NCI-H1694 treated with DMSO at 0.1 percent for 48 hours (cell line): ENCODE measurements at places on chromosomes 7 and 10.

DNA sequence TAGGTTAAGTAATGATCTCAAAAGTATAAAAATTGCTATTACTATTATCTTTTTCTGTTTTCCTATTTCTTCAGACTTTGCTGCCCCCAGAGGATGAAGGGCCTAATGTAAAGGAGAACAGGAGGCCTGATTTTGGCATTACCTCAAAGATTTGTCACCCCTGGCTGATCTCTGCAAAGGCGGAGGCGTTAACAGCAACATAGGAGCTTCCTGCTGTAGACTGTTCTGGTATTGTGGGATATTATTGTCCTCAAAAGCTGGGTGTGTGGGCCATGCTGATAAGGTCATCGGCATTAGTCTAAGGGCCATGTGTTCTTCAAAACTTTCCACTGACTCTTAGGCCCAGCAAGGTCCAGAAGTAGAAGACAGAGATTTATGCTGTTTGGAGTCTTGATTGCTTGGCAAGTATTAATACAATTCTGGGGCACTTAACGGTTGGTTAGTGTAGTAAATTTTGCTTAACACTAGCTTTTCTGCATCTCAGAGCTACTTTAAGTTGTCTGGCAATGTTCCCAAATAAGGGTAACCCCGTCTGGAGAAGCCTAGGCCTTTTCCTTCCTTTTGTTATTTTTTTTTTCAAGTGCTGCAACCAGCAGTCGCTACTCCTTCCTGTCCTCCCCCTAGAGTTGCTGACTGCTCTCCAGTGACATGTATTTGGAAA lies 14.0 kb upstream of the ENTPD1 start:
- DNase-seq = no peak

DNA sequence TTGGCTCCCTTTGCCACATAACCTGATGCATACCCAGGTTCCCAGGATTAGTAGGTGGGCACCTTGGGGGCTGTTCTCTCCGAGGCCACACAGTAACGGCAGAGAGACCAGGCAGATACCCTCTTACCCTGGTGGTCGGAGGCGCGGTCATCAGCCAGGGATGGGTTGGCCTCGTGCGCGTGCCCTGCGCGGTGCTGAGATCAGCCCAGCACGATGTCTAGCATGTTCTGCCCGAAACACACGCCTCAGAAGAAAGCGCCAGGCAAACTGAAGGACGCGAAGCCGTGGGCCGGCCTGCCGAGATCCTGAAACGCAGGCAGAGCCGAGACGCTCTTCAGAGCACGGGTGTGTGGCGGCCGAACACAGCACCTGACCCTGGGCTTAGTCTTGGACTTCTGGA lies 34.7 kb upstream of the CFAP46 start:
- no peak for DNase-seq

- no peak for DNase-seq
Observed at GRCh38 chr7:48894574-48894973, 29.8 kb upstream of the CDC14C start.

DNA sequence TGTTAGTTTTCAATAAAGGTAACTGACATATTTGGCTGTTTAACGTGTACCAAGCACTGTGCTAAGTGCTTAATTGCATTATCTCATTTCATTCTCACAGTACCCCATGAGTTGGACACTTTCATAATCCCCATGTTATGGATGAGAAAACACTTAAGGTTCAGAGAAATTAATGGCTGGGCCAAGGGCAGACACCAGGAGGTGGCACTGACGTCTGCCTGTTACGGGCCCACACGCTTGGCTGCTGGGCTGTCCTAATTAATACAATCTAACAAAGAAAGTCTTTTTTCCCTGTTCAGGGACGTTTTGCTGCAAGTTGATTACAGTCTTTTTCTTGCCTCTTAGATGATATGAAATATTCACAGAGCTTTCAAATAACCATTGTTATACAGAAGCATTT lies 16.1 kb downstream of the DYDC2 start:
- DNase-seq = no peak

DNA sequence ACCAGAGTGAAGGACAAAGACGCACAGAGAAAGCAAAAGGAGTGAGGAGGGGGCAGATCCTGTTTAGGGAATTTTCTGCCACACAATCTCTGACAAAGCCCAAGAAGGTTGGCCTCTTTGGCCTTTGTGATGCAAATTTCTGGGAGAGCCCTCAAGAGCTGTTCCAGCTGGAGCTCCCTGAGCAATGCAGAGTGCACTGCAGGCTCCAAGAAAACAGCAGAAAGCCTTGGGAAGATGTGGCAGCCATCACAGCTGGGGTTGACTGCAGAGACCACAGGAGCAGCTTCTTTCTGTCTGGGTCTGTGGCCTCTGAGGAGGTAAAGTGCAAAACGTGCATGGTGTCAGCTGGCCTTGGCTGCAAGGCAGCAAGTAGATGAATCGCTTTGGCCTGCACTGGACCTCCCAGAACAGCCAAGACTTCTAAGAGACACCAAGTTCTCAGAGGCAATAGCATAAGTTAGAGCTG lies 200.2 kb downstream of the ELMO1 start:
- no peak for DNase-seq

DNA sequence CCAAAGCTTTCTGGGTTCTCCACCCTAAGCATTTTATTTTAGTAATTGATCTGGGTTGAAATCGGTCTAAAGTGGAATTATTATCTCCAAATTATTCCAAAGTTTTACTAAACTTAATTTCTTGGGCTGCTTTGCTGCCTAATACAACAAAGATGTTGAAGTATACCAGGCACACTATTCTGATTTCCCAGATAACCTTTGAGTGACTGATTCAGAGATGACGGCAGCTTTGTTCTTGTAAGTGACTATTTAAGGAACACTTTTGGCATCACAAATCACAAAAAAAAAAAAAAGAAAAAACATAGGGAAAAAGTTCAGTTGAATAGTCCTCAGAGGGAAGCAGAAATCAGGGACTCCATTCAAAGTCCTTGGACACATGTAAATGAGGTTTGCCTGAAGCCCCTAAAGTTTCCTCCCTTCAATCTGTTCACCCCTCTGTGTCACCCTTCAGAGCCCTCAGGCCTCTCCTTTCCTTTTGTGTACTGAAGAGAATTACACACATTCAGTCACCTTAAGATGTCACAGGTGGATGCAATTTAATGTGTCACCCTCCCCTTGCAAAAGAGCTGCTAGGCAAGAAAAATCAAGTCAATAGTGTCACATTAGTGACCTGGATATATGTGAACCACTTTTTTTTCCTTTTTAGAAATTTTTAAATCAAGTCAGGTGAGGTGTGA lies 81.5 kb downstream of the RTKN2 start:
- DNase-seq = no peak

DNA sequence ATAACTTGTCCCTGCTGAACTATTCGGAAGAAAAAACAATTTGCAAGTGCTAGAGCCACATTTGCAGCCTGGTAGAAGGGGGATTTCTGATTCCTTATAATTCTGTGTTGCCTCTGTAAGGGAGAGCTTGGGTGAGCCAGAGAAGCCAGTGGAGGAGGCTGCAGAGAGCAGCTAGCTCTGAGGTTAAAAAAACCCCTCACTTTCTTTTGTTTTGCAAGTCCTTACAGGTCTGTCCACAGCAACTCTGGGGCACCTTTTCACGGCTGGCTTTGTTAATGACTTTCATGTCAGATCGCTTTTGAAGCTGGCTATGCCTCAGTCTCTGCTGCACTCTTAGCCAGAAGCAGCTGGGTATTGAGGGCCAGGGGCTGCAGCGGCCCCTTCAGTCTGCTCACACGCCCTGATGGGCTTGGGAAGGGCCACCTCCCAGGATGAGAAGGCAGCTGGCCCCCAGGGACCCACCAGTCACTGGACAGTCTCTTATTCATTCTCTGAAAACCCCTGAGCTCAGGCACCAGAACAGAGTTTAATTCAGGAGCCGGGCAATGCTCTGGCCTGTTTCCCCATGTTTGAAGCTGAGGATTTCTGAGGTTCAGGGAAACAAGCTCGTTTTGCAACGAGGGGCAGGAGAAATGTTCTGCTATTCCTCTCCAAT lies 30.9 kb downstream of the TRIM8 start:
- DNase-seq = no peak

GRCh38 chr7:87933605-87933952 lies 472 bp upstream of the ADAM22 start:
- DNase-seq = no peak

GRCh38 chr10:71675295-71675970 lies 44.1 kb downstream of the C10orf105 start:
- DNase-seq = no peak

- no peak for DNase-seq
Observed at GRCh38 chr10:34374356-34375045, 440.6 kb downstream of the PARD3 start.

DNA sequence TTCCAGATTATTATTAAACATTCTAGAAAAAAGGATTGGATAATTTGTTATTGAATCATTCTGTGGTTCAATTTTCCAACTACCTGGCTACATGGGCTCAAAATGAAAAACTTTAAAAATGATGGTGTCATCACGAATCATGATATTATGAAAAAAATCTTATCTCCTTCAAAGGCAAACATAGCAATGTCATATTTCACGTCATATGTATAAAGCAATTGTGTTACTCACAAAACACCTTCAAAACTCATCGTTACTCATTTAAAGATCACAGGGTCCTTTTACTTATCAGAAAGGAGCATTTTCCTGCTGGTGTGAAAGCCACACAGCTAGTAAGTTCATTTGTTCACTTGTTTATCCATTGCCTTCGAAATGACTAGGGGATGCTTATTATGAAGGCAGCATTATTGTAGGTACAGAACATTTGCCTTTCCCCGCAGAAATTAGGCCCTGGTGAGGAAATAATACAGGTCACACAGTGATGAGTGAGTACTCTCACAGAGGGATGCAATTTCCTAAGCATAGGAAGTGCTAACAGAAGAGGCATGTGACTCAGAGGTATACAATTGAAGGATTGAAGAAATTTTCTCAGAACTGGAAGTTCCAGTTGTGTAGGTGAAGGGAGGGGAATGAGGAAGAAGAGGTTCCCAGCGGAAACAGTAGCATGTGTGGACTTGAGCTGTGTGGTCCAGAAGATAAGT lies 478.7 kb downstream of the INHBA start:
- DNase-seq = no peak

DNA sequence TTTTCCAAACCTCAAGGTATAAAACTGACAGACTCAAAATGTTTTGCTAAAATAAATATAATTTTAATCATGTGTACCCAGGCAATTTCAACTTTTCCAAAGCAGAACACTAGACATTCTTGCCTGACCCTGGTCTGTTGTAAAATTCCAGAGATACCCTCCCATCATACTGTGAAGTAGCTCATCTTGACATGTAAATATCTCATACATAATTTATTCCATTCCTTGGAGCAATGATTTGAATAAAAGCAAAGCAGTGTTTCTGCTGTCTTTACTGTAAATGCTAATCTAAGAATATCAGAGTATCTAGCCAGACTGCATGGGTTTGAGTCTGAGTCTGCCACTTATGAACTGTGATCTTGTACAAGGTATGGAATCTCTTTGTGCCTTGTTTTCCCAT lies 68.9 kb downstream of the TES start:
- no peak for DNase-seq

DNA sequence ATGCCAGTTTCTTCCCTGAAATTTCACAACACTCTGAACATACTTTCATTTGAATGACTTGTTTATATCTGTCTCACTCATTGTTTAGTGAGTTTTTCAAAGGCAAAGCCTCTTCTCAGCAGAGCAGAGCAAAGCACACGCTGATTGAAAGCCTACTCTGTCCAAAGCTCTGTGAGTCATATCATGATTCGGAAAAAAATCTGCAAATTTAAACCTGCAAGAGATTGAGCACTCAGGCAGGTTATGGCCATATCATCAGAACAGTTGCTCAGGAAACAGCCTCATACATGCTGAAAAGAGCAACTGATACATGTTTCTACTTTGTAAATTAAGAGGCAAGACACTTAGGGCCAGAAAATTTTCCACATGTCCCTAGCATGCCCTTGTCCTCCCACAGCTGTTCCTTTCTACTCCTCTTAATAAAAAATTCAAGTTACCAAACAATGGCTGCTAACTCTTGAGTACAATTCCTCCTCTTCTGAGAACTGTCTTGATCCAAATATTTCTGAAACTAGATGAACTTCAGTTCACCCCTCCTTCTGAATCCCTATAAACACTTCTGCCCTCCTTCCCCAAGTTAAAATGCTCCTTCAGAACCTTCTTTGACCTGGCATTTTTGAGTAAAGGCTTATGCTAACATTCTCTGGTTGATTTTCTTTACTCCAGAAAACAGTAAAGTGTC lies 140.6 kb upstream of the HPS1 start:
- no peak for DNase-seq

DNA sequence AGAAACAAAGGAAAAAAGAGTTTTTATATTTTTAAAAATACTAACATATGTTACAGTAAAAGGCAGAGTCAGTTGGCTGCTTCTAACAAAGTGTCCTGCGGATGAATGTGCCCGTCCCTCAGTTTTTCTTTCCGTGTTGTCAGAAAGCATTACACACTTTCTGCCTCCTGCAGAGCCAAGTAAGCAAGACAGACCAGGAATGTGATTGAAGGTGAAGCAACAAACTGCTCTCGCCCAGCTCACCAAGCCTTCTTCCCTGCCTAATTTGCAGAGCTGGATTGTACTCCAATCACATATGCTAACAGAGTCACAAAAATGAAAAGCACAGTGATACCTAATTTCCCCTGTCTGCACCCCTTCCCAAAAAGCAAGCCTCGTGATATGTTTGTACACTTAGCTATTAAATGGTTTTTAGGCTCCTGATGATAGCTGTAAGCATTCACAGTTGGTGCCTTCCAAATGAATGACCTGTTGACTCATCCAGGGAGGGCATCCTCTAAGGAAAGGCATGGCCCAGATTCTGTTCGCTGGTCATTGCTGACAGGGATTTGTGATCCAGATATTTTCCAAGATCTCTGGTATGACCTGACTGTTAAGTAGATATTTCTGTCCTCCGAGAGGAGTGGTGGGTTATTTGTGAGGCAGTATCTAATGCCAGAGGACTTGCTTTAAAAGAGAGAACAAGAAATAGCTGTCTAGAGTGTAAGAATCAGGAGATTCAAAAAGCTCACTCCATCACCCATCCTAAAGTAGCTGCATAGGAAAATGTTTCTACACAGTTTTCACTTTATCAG lies 187.3 kb upstream of the PLXDC2 start:
- no peak for DNase-seq

DNA sequence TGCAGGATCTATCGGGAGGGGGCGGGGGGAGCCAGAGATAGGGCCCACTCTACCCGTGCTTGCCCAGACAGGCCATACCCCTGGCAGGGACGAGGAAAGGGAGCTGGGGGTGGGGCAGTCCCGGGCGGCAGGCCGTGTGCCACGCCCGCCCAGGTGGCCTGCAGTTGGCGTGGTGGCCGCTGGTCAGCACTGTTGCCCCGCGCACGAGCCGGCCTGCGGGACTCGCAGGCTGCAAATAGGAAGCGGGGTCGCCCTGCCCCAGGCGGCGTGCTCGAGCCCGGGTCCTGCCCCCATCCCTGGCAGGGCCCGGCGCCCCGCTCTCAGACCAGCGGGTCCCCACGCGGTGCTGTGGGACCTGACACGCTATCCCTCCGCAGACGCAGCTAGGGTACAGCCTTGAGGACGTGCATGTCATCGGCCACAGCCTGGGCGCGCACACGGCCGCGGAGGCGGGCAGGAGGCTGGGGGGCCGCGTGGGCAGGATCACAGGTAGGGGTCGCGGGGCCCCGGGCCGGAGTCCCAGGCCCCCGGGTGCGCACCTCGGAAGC lies 6.7 kb downstream of the PNLIPRP2 start:
- DNase-seq = no peak

GRCh38 chr7:28060371-28060950 lies 120.1 kb downstream of the JAZF1 start:
- no peak for DNase-seq
